ENCODE measurements at places on chromosomes 1 and 21.

- DNase-seq, result no peak
Observed at GRCh38 chr1:6528492-6528891, 25.8 kb downstream of the NOL9 start.

DNA sequence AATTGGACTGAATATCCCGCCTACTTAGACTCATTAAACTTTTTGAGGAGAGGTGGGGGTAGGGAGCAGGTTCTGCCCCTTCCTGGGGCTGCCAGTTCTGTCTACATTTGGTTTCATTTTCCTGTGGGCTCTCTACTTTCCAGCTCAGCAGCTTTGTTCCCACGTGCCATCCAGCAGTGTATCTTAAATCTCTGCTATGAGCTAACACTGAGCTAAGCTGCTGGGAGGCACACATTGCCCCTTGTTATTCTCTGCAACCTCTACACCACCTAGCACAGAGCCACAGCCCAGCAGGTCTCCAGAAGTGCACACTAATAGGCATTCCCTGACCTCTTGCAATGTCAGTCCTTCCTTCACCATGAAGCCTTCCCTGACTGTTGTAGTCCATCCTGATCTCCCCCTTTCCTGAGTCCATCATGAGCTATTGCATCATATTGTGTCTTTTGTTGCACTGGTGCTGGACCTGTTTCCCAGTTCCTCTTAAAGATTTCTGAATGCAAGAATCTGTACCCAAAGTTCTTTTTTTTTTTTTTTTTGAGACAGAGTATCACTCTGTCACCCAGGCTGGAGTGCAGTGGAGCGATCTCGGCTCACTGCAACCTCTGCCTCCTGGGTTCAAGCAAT, 28.7 kb upstream of the NRDC start:
- peak; percentile 6 for DNase-seq

- no peak for DNase-seq
Observed at GRCh38 chr1:233479110-233479890, 134.6 kb upstream of the KCNK1 start.

GRCh38 chr1:25871086-25871703, 4.3 kb downstream of the PAQR7 start:
- no peak for DNase-seq

GRCh38 chr1:218836264-218836663, 337.4 kb upstream of the LYPLAL1 start:
- DNase-seq, result no peak

DNA sequence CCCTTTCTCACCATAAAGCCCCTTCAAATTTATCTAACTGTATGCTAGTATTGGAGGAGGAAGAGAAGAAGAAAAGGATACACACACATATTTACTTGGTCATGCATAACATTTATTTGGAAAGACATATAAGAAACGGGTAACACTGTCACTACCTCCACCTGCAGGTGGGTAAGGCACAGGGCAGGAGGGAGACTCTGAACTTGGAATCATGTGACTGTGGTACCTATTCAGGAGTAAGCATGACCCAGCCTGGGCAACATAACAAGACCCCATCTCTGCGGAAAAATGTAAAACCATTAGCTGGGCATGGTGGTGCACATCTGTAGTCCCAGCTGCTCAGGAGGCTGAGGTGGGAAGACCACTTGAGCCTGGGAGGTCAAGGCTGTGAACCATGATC, 1.4 kb upstream of the PADI6 start:
- peak; percentile 16 for DNase-seq

- no peak for DNase-seq
Observed at GRCh38 chr1:172540635-172541034, 7.7 kb downstream of the SUCO start.

DNA sequence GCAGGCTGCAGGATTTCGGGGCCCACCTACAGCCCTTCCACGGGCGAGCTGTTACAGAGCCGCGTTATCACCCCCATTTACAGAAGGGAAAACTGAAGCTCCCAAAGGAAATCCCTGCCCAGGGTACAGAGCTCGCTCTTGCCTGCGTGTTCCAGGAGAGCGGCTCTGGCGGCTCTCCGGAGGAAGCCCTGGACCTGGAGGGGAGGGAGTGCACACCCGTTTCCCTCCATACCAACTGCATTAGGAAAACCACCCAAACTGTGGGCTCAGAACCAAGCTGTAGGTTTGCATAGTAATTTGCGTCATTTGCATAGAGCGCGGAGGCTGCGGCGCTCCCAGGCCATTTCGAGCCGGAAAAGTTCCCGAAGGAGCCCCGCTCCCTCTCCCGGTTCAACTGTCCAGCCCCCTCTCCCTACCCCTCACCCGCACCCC, 24.7 kb upstream of the ADGRB2 start:
- DNase-seq, result no peak

DNA sequence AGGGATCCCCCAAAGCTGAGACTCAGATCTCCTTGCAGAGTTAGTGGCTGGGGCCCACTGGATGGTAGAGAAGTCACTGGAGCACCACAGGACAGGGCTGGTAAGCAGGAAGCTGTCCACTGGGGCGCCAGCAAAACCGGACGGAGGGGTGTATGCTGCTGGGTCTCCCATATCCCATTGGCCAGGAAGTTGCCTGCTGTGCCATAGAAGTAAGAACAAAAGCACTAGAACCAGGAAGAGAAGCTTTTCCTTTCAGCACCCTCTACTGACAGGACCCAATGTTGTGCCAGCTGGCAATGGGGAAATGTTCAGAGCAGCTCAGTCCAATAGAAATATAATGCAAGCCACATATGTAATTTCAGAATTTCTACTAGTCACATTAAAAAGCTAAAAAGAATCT, 146.6 kb downstream of the SPATA46 start:
- DNase-seq, result no peak

- DNase-seq, result no peak
Observed at GRCh38 chr1:212879947-212880690, 22.0 kb downstream of the FLVCR1 start.

- no peak for DNase-seq
Observed at GRCh38 chr1:117675907-117676430, 70.1 kb downstream of the TENT5C start.

DNA sequence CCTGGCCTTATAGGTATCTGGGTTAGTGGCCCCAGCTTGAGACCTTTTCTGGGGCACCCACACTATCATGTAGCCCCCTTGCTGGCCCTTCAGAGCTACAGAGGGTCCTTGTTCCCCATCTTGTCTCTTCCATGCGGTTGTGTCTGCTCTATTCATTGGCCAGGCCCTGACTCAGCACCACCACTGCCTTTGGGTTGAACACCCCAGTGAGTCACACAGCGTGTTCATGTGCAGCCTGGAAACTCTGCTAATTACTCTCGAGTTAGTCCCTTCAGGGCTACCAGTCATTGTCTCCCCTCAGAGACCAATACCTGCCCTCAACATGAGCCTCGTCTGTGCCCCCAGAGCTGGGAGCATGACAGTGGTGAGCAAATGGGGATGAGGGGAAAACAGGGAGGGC, 28.2 kb upstream of the IKBKE start:
- no peak for DNase-seq

GRCh38 chr1:219293410-219293809, 119.7 kb downstream of the LYPLAL1 start:
- DNase-seq, result no peak

- DNase-seq, result no peak
Observed at GRCh38 chr1:200075938-200076546, 48.5 kb downstream of the NR5A2 start.

DNA sequence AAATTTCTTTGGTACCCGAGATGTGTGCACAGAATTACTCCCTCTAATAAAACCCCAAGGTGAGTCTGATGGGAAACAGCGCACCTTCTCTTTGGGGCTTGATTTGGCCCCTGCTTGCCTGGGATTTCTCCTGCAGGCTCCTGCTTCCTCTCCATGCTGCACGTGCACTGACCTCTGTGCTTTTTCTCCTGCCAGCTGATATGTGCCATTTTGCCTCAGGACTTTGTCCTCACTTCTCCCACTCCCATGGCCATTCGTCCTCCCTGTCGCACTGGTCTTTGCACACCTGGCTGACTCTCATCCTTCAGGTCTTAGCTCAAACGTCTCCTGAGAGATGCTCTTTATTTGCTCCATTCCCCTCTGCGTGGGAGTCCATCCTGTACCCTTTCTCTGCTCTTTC, 1.2 kb downstream of the CBR1 start:
- no peak for DNase-seq

DNA sequence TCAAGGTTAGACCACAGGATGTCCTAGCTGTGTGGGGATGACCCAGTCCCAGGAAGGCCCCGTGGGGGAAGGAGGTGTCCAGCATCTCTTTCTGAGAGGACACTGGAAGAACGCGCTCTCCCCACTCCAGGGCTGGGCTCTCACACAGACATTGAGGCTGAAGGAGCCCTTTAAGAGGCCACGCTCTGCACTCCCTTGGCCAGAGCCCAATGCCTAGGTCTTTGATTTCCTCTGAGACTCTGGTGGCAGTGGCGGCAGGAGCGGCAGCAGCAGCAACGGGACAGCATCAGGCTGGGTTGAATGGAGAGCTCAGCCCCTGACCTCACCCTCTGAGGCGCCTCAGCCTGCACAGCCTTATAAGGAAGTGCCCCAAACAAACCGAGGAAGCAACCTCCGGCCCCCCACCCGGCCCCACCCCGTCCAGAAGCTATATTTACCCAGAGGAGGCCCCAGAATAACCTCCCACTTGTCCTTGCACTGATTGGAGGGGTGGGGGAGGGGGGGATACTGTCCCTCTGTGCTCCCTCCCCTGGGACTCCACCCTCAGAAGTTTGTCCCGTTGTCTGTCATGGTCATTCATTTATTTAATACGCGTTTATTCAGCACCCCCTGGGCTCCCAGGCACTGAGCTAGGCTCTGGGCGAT, 12.3 kb downstream of the NES start:
- DNase-seq, result peak; percentile 81

DNA sequence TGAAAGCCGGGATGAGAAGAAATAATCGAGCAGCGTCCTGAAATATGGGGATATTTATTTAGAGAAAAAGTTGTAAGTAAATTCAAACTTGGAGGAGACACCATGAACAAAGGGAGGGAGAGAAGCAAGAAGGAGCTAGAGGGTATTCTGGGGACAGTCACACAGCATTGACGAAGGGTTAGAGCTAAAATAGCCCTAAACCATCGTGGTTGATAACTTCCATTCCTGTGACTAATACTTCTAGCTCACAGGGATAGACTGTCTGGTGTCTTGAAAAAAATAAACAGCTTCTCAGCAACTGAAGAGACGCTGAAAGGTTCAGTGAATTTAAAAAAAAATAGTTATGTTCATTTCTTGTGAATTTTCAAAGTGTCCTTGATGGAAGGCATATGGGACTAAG, 86.7 kb downstream of the LRRC53 start:
- no peak for DNase-seq

- no peak for DNase-seq
Observed at GRCh38 chr1:44565259-44565750, 109.0 kb downstream of the TMEM53 start.

DNA sequence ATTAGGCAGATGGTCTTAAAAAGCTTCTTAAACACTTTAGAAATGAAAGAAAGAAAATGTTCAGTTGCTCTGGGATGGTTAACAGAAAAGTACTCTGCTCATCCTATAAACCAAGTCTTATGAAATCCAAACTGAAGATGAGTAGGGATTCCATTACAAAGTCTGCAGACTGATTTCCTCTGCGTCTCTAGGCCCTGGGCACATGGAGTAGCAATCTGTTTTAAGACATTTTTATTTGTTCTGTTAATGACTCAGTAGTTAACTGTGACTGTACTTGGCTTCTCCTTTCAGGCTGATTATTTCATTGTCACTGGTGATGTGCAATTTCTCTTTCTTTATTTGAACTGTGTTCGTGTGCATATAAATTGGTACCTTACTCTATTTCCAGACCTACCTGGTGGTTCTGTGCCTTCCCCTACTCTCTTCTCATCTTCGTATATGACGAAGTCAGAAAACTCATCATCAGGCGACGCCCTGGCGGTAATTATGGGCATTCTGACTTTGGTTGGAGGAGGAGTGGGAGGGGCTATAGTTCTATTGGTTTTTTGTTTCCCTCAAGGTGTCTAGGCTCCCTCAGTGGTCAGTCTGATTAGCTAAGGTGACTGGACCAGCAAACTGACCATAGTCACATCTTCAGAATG, 30.6 kb downstream of the ATP1A1 start:
- DNase-seq, result no peak
